Stimulated activated CD4-positive, alpha-beta T cell treated with anti-CD3 and anti-CD28 coated beads, Interleukin-1b, Interleukin-23, amount 100 ng/mL, for 24 hours (primary cell): ENCODE measurements at places on chromosomes 1 and 21.

DNA sequence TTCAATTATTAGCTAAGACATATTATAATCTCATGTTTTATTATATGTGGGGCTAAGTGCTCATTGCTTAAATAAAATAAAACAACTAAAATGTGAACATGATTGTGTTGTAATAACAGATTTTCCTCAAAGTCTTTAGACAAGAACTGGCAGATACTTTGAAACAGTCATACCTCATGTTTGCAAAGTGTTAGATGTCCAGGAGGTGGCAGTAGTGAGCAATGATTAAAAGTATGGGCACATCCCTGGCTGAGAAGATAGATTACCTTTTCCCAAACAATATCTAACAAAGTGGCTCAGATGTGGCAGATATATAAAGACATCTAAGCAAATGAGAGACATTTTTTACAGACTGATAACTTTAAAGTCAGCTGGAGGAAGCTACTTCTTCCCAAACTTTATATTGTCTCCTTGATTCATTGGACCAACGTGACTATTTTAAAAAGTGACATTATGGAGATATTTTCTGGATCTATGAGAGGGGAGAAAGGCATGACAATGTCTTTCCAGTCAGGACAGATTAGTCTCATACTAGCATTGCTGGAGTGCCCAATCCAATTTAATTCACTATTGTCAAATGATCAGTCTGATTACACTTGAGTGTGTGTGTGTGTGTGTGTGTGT is 269.8 kb downstream of the S1PR1 start:
- peak; percentile 9 for DNase-seq

- DNase-seq, result no peak
Observed at GRCh38 chr1:43789604-43790550, 82.5 kb downstream of the ST3GAL3 start.

DNA sequence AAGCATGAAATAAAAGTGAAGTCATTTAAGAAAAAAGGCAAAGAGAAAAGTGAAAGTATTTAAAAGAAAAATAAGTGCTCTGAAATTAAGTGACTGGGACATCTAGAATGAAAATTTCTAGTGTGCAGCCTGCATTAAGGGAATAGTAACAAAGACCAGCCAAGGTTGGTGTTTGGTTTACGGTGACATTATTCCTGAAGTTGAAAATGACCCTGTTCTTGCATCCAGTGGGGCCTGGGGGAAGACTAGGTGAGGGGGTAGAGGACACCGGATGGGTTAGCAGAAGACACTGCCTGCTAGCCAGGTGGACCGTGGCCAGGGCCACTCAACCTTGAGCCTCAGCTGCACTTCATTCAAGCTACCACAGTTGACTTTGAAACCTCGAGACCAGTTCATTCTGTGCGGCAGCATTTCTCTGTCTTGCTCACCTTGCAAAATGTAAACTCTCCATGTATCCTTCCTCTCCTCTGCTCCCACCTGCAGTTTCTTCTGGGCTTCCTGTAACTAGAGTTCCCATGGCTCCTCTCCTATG is 14.3 kb upstream of the KCNK1 start:
- DNase-seq, result no peak

DNA sequence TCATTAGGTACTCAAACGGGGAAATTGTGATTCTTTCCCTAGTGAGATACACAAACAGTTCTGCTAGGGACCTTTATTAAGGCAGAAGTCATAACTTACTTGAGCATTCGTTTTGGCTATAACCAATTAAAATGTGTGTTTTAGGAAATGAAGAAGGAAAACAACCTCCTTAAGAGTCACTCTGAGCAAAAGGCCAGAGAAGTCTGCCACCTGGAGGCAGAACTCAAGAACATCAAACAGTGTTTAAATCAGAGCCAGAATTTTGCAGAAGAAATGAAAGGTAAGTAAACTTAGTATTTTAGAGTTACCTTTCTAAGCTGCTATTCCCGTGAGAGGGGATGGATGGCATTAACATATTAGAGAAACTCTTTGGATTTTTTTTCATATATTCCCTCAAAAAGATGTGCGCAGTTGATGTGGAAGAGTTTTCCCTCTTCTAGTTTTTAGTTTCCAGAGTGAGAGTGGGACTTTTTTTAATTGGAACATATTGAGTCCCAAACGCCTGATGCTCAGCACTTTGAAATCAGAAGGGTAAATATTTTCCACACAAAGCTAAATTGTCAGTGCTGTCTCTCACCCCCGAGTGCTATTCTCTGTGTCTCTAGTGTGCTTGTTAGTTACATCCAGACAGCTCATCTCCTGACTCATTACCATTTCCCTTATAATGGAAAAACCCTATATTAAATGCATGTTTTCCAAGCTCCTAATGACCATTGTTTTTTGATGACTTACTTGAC is 34.9 kb downstream of the CENPF start:
- DNase-seq, result no peak

DNA sequence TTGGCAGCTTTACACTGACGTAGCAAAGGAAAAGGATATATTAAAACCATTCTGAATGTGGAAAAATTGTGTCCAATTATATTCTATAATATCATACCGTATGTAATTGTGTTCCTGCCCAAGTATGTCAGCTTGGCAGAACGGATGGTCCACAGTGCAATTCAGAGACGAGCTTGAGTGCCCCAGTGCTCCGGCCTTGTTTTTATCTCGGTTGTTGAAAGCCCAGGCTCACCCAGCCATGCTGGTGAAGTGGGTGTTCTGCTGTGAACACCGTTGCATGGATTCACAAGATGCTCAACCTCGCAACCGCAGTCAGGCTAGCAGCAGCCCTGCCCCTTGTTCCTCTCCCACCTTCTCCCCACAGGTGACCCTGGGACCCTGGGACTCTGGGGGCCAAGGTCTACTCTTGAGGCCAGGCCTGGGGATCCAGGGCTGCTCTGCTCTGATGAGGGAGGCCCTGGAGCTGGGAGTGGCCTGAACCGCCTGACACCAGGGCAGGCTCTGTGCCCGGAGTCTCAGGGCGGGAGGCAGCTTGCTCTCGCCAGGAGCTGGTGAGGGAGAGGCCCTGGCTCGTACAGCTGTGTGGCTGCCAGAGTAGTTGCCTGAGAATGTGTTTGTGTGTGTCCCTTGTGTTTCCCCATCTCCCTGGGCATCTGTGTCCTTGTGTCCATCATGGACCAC is 11.2 kb downstream of the PTPRF start:
- no peak for DNase-seq

- DNase-seq, result no peak
Observed at GRCh38 chr1:93681989-93682412, 364 bp upstream of the BCAR3 start.

- DNase-seq, result no peak
Observed at GRCh38 chr1:227268943-227269342, 49.3 kb downstream of the CDC42BPA start.

GRCh38 chr1:72282271-72283021 is at the start of gene NEGR1:
Gene NEGR1, minus strand, starts transcription at chr1:72282539.
- no peak for DNase-seq
